SJSA1 (cell line): ENCODE measurements at places on chromosomes 12 and 14. TPM values are rescaled to one million over a fixed set of nuclear protein-coding genes. Genes with fewer than 3 reads are reported as not detected.

DNA sequence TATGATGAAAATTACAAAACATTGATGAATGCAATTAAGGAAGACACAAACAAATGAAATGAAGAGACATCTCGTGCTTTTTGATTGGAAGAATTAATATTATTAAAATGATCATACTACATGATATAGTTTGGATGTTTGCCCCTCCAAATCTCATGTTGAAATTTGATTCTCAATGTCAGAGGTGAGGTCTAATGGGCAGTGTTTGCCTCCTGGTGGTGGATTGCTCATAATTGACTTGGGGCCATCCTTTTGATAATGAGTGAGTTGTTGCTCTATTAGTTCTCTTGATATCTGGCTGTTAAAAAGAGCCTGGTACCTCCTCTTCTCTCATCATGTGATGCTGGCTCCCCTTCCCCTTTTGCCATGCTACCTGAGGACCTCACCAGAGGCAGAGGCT is 56.7 kb downstream of the CD163L1 start:
- H3K27ac ChIP-seq = no peak overlapping the region
- DNase-seq = no peak
- H3K36me3 ChIP-seq = no peaks in the 10 kb centered on the region

SLC39A2 gene
- not detected in 2 replicates for total RNA-seq

IL26 gene
- not detected in 2 replicates for total RNA-seq

ACOT6 gene
- total RNA-seq = not detected in 2 replicates

HPD gene
- 0.11 TPM in 1 of 2 replicates, not detected in the other for total RNA-seq
